Fibroblast of skin of back (primary cell): ENCODE measurements at places on chromosomes 5 and 9.

DNA sequence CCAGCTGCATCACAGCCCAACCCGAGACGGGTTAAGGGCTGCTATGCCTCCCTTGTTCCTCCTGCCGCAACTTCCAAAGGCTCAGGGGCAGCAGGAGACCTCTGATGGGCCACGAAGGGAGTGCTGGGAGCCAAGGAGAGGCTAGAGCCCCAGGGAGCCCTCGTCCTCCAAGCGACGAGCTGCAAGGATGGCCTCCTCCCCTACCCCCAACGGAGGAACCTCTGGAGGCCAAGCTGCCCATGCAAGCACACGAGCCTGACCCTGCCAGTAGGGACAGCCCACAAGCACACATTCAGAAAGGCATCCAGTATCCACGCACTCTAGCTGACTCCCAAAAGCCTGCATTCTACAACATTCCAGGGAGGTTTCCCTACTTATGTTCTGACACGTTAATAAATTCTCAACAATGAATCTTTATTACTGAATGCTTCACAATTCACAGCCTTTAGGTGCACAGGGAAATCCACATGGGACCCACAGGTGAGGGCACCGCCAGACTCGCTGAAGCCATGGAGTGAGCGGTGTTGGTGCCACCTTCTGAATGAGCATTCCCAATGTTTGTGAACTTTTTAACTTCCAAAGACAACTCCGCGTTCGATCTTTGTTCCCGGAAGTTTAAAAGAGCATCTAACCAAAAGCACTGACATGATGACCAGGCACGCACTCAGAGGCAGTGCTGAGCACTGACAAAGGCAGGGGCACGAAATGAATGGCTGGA, 28.7 kb downstream of the IPPK start:
- no peak for DNase-seq

DNA sequence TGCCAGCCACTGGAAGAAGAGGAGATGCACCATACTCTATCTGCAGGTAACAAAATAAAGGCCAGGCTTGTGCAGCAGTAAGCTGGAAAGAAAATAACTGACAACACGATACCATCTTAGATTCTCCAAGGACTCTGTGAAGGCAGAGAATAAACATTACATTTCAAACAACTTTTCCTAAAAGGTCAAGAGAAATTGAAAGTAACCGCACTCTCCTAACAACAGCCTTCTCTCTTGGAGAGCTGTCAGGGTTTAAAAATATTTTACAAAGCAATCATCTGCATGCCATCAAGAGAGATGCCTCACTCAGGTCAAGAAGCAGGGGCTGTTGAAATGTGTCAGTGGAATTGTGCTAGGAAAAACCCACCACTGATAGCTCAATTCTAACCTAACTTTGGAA, 13.5 kb upstream of the TTLL11 start:
- DNase-seq: no peak

DNA sequence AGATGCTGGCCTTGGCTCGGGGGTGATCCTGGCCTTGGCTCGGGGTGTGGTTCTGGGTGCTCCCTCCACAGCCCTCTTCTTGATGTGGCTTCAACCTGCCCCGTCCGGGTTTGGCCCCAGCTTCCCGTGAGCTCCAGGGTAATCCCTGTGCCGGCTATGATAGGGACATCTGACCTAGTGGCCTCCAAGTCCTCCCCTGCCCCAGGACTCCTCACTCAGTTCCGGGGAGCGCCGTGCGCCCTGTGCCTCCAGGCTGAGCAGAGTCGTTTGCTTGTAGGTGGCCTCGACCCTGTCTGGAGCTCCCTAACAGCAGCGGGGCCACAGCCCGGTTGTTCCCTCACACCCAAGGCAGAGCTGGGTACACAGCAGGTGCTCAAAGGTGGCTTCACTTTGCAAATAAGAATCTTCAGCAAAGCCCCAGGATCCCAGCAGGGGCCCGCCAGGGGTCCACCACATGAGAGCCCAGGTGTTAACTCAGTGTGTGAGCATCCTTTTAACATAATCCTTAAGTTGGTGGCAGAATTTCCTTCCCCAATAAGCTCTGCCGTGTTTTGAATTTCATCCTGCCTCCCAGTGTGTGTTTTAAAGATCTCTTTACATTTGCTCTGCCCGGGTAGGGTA, 32.3 kb upstream of the CEP72 start:
- DNase-seq: no peak

DNA sequence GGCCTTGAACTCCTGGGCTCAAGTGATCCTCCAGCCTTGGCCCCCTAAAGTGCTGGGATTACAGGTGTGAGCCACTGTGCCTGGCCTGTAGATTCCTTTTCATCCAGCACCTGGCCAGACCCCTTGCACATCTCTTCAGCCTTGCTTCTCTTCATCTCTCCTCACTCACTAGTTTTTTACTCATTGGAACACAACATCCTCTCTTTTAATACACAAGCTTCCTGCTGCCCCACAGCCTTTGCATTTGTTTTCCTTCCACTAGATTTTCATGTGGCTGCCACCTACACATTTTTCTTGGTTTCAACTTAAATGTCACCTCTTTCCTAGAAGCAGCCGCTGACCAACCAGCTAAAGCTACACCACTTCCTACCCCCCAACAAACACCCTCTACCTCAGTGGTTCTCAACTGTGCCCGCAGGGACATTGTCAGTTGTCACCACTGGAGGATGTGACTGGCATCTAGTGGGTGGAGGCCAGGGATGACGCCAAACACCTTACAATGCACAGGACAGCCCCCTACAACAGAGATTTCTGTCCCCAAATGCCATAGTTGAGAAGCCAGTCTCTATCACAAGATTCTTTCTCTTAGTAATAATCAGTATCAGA, 33.7 kb downstream of the HAVCR1 start:
- DNase-seq: no peak

DNA sequence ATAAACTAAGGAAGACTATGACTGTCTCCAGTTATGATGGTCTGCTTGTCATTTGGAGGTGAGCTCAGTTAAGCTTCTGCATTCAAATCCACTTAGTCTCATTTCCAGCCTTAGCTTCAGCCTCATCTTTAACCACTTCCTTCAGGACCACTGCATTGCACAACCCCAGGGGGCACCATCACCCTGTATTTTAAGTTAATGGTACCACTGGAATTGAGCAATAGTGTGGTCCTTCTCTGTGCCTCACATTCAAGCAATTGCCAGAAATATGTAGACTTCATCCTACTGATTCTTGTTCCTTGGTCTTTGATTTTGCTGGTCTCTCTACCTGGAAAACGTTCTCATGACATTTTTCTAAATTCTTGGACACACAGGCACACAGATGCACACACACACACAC, 131.5 kb upstream of the PTPN3 start:
- DNase-seq: no peak
